ENCODE measurements at places on chromosomes 6 and 20. TPM values are rescaled to one million over a fixed set of nuclear protein-coding genes. Genes with fewer than 3 reads are reported as not detected.

The HDGFL1 gene
- not detected for polyA plus RNA-seq

The CAPN11 gene
- 0.09 TPM for polyA plus RNA-seq

The VSX1 gene
- polyA plus RNA-seq: not detected

The RSPO4 gene
- polyA plus RNA-seq: 3.3 TPM

The RIPPLY2 gene
- not detected for polyA plus RNA-seq

The LY6G6D gene
- not detected for polyA plus RNA-seq

The KCNQ5 gene
- polyA plus RNA-seq: 0.34 TPM

The NTSR1 gene
- 2.0 TPM for polyA plus RNA-seq

The WASF1 gene
- polyA plus RNA-seq: 44.0 TPM

The DSP gene
- 83.5 TPM for polyA plus RNA-seq

The ARHGAP40 gene
- polyA plus RNA-seq: 1.1 TPM

The ABCC10 gene
- polyA plus RNA-seq: 22.9 TPM

DNA sequence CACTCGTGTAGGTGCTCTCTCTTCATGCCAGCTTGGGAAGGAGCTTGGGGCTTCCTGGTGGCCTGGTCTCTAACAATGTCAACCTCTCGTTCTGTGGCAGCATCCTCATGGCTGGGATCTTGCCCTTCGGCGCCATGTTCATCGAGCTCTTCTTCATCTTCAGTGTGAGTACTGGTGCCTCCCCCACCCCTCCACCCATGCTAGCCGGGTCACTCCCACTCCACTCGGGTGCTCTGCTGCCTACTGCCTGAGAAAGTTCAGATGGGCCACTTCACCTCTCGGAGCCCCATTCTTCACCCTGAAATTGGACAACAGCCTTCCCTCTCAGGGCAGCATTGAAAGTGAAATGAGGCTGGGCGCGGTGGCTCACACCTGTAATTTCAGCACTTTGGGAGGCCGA, 48.8 kb downstream of the TM9SF4 start:
- DNase-seq: no peak

GRCh38 chr6:134642279-134642678, 307.6 kb downstream of the ALDH8A1 start:
- DNase-seq: peak; percentile 35

- DNase-seq: no peak
Observed at GRCh38 chr6:5411414-5411813, 150.1 kb downstream of the FARS2 start.

DNA sequence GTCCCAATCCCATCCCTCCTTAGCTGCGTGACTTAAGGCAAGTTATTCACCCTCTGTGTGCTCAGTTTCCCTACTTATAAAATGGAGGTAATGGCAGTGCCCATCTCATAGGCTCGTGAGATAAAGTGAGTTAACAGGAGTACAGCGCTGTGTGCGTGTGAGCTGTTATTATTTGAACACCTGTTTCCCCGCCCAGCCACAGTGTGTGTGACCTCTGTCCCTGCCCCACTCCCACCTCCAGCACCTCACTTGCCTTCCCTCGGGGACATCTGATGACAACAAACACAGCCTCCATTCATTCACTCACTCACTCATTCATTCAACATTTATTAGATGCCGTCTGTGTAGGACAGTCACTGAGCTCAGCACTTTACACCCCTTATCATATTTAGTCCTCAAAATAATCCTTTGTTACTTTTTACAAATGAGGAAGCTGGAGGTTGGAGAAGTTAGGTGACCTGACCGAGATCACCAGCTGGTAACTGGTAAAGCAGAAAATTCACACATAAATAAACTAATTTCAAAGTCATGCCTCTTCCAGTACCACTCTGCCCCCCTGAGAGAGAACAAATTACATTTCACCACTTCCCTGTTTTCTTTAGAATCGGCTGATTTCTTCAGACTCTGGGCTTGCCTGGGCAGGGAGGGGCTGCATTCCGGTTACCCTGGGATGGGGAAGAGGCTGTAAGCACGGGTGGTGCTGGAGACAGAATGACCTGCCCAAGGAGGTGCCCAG, 58.6 kb downstream of the CPNE5 start:
- no peak for DNase-seq

DNA sequence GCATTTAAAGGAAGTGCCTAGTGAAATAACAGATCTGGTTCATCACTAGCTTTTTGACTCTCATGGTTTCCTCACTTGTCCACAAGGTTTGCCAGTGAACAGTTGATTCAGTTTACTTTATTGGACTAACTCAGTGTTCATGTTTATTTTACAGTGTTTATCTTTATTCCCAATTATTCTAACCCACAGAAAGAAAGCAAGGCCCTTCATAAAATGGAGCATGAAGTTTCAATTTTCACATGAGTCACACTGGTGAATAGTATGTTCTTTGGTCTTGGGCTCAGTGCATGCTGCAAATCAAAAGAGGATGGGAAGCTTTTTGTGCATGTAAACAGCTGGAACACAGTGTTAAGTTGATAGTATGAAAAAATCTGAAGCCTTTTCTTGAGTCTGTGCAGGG, 217.6 kb upstream of the HDDC2 start:
- DNase-seq: no peak

- no peak for DNase-seq
Observed at GRCh38 chr6:128605961-128606360, 85.6 kb upstream of the PTPRK start.

DNA sequence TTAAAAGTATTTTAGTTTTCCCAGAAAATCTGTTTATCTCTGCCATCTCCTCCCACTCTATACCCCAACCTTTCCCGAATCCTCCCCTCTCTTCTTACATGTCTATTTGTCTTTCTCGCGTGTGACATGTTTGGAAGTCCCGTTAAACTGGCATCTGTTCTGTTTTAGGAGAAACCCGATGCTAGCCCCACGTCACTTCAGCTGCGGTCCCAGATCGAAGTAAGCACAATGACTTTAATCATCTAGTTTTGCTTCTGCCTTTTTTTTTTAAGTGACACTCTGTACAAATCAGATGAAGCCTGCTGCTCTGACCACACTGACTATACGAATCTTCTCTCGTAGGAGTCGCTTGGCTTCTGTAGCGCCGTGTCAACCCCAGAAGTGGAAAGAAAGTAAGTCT, 97.4 kb downstream of the SASH1 start:
- DNase-seq: peak; percentile 62

- DNase-seq: no peak
Observed at GRCh38 chr20:9258901-9259300, 190.0 kb downstream of the PLCB4 start.

DNA sequence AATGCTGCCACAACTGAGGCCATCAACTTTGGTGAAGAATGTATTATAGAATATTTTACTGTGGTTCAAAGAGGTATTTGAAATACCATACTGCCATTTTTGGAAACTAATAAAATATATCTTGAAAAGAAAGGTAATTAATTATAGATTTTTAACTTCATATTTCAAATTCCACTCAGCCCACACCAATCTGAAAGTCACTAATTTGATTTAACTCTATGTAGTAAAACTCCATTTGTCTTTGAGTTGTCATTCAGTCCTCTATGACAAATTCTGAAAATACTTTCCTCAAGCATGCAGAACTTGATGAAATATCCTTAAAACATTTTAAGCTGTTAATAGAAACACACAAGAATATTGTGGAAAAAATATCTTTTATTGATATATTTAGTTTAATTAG, 1196.7 kb upstream of the CITED2 start:
- DNase-seq: no peak

DNA sequence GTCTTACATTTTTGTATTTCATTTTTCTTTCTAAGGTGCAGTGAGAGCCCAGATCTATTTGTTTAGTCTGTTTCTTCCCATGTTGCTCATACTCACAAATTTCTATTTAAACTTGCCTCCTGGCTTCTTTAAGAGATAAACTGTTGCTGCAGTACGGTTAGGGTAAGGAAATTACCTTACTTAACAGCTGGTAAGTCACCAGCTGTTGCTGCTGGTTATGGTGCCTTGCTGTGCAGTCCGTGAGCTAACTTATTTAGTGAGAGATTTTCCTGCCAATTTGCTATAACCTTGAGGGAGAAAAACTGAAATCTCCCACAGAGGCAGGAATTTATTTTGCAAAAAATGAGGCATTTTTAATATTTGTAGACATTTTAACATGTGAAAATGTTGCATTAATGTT, 261.0 kb downstream of the UST start:
- no peak for DNase-seq

DNA sequence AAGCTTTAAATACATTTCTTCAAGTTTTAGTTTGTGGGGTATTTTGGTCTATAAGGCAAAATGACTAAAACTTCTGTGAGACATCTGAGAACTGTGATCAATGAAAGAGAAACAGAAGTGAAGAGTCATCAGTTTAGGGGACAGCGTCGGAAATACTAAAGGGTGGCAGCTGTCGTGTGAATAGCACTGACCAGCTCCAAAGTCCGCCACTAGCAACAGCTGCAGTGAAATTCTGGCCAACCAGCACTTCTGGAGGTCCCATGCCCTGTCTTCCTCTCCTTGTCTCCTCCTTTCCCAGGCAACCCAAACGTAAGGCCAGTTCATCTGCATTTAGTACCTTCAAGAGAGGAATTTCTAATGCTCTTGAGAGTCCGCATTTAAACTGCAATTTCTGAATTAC, 87.5 kb downstream of the DACT2 start:
- DNase-seq: no peak

- no peak for DNase-seq
Observed at GRCh38 chr20:50429412-50429811, 80.8 kb upstream of the PTPN1 start.

DNA sequence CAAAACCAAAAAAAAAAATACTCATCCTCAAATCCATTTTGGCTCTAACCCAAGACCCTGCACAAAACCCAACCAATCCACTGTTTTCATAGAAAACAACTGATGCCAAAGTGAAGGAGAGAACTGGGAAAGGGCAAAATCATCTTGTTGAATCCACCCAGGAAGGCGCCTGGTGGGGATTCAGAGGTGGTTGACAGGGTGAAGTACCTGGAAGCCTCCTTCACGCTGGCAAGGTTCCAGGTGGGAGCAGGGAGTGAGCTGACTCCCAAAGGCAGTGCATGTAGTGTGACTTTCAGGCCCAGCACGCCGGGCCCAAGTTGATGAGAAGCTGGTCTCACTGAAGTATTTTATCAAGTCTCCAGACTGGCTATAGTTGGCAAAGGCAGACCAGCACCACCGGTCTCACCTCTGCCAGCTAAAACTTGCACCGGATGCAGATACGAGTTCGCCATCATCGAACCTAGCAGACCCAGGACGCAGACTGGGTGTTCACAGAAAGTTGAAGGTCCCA, 16.5 kb downstream of the PPP1R10 start:
- DNase-seq: no peak

DNA sequence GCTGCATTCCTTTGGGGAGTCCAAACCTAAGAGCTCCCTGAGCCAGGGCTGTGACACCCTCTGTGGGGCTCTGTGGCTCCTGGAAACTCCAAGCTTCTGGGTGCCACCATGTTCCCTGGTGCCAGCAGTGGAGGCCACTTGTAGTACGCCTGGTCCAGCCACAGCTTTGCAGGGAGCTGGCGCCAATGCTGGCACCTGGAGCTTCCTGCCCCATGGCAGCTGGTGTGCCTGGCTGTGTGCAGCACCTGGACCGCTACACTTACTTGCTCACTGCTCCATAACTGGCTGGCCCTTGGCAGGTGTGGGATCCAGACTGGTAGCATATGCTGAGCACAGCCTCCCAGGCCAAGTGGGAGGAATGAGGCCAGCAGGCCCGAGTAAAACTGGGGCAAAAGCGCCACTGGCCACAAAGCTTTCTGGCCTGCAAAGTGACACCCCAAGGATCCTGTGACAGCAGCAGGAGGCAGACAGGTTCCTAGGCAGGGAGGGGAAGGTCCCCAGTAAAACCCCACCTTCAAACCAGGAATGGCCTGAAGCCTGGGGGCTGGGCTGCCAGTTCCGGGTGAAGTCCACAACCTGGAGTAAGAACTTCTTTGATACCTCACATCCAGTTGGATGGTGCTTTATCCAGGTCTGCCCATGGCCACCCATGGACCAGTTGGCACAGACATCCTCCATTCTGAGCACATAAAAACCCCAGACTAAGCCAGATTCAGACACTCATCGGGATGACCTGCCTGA, 461.0 kb downstream of the TBC1D32 start:
- no peak for DNase-seq

DNA sequence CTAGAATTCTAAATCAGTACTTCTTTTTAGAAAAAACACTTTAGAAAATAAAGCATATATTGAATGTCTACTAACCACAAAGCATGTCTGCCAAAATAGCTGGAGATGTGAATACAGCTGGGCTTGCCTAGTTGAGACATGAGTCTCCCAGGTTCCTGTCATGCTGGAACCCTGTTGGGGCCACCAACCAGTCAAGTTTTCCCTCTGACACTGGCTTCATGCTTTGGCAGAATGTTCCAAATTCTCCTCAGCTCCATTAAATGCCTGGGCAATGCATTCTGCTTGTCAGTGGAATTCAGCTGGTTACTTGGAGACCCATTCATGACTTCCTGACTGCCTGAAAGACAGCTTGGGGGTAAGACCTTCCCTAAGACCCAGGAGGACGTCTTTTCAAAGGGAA, 87.2 kb downstream of the PRND start:
- DNase-seq: no peak

DNA sequence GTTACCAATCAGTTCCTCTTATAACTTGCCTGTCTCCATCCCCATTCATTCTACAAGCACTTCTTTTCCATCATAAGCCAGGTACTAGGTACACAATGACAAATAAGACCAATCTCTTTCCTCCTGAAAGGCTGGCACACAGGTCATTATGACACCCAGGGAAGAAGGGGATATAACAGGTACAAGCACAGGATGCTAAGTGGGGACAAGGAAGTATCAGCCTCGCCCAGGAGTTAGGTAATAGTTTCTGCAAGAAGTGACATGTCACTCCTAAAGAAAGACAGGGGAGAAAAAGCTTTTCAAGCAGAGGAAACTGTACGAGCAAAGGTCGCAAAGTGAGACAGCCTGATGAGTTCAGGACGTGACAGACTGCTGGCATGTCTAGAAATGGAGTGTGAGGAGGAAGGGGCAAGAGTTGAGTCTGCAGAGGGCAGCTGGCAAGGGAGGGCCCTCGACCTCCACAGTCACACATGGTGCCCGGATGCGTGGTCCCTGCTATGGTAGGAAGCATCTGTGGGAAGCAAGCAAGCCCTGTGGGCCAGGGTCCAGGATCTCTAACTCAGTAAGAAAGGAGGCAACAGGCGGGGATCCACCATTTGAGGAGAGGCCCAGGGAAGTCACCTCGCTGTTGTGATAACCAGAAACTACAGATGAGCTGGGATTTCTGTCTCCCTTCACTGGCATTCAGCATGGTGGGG, 40.4 kb downstream of the GPLD1 start:
- no peak for DNase-seq

GRCh38 chr20:63483834-63484233, 11.4 kb upstream of the KCNQ2 start:
- DNase-seq: no peak

DNA sequence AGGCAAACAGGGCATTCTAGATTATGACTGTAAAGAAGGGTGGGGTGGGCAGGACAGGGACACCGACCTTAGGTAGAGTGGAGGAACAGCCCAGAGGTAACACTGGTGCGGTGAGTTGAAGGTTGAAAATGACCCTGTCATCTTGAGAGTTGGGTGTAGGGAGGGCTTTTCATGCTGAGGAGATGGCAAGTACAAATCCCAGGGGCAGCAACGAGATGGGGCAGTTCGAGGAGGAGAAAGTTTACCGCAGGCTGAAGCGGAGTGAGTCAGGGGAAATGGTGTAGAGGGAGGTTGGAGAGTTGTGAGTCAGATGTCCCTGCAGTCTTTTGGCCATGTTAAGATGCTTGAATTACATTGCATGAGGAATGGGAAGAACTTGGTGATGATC, 101.1 kb downstream of the HIVEP1 start:
- no peak for DNase-seq

Data from renal pelvis (tissue), 12 donors.